ENCODE measurements at places on chromosomes 11 and 22. TPM values are rescaled to one million over a fixed set of nuclear protein-coding genes. Genes with fewer than 3 reads are reported as not detected.

ACTN3 gene
- total RNA-seq, result 0.19 TPM

KCNQ1 gene
- not detected for total RNA-seq

AMBRA1 gene
- 27.5 TPM for total RNA-seq

DKK3 gene
- total RNA-seq, result 251 TPM

NOL12 gene
- total RNA-seq, result 21.0 TPM

CYB561A3 gene
- 51.6 TPM for total RNA-seq

All from vein endothelial cell (primary cell).